ENCODE measurements at places on chromosomes 16 and 17. TPM values are rescaled to one million over a fixed set of nuclear protein-coding genes. Genes with fewer than 3 reads are reported as not detected.

Gene GRIN2C
- 1.4 TPM for total RNA-seq

Gene CTRB2
- 12.5 TPM for total RNA-seq

Gene KLHL10
- not detected for total RNA-seq

Gene GLIS2
- total RNA-seq, result 32.9 TPM

Gene MT4
- total RNA-seq, result not detected

Gene ERI2
- total RNA-seq, result 7.8 TPM

Gene SCGB1C2
- total RNA-seq, result not detected

Gene ITGAX
- 32.9 TPM for total RNA-seq

Gene TMIGD1
- not detected for total RNA-seq

DNA sequence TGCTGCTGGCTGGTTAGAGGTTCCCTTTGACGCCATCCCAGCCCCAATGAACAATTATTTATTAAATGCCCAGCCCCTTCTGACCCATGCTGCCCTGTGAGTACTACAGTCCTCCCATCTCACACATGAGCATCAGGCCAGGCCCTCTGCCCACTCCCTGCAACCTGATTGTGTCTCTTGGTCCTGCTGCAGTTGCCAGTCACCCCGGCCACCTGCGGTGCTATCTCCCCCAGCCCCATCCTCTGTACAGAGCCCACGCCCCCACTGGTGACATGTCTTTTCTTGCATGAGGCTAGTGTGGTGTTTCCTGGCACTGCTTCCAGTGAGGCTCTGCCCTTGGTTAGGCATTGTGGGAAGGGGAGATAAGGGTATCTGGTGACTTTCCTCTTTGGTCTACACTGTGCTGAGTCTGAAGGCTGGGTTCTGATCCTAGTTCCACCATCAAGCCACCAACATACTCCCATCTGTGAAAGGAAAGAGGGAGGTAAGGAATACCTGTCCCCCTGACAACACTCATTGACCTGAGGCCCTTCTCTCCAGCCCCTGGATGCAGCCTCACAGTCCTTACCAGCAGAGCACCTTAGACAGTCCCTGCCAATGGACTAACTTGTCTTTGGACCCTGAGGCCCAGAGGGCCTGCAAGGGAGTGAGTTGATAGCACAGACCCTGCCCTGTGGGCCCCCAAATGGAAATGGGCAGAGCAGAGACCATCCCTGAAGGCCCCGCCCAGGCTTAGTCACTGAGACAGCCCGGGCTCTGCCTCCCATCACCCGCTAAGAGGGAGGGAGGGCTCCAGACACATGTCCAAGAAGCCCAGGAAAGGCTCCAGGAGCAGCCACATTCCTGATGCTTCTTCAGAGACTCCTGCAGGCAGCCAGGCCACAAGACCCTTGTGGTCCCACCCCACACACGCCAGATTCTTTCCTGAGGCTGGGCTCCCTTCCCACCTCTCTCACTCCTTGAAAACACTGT lies 11.3 kb downstream of the CX3CL1 start:
- peaks cover 35% of the 10 kb centered on the region for H3K4me1 ChIP-seq
- H3K36me3 ChIP-seq, result peaks cover 31% of the 10 kb centered on the region
- H3K27me3 ChIP-seq, result no peaks in the 10 kb centered on the region
- H3K27ac ChIP-seq, result peak overlapping the region; percentile 44

DNA sequence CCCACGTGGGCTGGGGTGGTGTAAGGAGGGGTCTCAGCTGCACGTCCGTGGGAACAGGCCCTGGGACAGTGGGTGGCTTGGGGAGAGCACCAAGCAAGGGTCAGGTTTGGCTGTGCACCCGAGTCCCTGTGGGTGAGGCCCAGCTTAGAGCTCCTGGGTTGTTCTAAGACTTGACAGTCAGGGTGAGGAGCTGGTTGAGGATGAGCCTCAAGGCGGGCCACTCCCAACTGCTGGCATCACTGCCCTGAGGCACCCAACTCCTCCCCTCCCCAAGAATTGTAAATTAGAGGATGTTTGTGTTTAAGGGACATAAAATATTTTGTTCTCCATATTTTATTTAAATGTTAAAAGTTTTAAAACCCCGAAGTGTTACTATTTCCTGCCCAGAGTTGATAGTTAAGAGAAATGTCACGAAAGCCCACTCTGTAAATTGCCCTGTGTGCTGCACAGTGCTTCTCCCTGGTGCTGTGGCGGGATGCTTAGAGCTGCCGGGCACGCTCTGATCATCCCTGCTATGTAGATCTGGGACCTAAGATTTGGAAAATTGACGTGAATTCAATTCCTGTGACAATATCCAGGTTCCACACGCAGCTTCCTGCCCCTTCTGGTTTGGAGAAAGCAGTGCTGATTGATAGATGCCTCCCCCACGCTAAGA lies 15.9 kb downstream of the ZC3H18 start:
- DNase-seq, result no peak
- no peaks in the 10 kb centered on the region for H3K4me1 ChIP-seq
- H3K36me3 ChIP-seq, result peaks cover 36% of the 10 kb centered on the region
- no peak overlapping the region for H3K27ac ChIP-seq

DNA sequence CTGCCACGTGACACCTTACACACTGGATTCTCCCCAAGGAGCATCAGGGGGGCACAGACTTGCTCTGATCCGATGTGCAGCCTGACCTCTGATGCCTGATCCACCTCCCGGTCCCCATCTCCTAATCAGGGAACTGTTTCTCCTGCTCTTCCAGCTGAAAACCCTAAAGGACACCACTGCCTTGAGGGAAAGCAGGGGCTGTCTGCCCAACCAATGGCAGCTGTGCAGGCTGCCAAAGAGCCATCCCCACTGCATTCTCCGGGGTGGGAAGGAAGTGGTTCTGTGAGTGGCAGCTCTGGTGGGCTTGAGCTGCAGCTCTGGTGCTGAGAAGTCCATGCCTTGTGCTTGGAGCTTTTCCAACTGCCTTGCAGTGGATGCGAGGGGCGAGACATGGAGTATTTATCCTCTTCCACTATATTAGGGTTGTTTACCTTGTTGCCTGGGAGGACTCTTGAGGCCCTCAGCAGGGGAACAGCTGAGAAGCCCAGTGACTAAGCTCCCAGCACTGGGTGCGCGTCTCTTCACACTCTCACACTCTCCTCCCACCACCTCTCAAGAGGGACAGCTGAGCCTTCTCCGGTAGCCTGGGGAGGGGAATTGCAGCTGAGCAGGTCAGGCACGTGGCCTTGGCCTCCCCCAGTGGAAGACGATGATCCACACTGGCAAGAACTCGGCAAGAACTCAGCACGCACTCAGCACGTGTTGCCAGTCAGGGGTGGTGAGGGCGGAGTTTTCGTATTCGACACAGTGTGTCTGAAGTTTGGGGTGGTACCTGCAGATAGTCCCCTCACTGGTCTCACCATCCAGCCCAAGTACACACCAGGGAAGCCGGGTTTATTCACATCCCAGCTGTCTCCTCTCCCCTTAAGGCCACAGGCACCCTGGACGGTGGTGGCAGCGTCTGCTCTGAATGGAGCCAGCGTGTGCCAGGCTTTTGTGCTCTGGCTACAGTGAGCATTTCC lies 21.1 kb upstream of the SPATA32 start:
- no peak for DNase-seq
- peaks cover 18% of the 10 kb centered on the region for H3K36me3 ChIP-seq
- no peak overlapping the region for H3K27ac ChIP-seq
- peaks cover 15% of the 10 kb centered on the region for H3K4me1 ChIP-seq

DNA sequence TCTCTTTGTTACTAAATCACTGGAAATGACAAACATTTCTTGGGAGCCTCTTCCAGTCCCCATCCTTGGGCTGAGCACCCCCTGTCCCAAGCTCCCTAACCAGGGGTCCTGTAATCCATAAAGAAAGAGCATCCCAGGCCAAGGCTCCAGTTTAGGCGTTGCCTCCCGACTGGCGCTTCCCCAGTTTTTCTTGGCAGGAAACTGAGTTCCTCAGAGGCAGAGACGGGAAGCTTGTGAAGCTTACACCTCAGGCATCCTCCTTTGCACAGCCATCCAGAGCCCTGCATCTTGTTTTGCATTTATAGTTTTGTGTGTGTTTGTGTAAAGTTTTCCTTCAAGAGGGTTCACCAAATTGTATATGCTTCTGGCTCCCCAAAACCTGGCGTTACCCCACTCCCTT lies 7.1 kb downstream of the COPZ2 start:
- no peak overlapping the region for H3K27ac ChIP-seq
- DNase-seq, result no peak
- no peaks in the 10 kb centered on the region for H3K36me3 ChIP-seq

- no peaks in the 10 kb centered on the region for H3K27me3 ChIP-seq
- peaks cover 7% of the 10 kb centered on the region for H3K4me1 ChIP-seq
- H3K36me3 ChIP-seq, result peaks cover 30% of the 10 kb centered on the region
- no peak for DNase-seq
Measured at GRCh38 chr16:67147437-67148140, 3.2 kb downstream of the B3GNT9 start.

DNA sequence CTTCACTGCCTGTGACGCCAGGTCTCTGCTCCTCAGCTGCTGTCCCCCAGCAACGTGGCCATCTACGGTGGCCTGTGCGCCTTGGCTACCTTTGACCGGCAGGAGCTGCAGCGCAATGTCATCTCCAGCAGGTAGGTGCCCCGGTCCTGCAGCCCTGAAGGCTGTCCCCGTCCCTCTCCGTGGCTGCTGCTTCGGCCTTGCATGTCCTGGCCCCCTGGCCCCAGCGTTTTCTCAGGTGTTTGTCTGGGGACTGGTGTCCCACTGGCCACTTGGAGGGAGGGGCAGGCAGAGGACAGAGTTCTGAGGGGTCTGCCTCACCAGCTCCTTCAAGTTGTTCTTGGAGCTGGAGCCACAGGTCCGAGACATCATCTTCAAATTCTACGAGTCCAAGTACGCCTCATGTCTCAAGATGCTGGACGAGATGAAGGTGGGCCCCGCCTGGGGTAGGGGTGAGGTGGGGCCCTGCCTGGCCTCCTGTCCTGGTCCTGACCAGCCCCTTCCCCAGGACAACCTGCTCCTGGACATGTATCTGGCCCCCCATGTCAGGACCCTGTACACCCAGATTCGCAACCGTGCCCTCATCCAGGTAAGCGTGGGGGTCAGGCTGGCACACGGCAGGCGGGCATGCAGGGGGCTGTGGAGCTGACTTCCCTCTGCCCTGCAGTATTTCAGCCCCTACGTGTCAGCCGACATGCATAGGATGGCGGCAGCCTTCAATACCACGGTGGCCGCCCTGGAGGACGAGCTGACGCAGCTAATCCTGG lies 4.4 kb downstream of the GPS1 start:
- H3K36me3 ChIP-seq, result peaks cover 50% of the 10 kb centered on the region
- no peaks in the 10 kb centered on the region for H3K27me3 ChIP-seq
- H3K27ac ChIP-seq, result no peak overlapping the region
- peaks cover 19% of the 10 kb centered on the region for H3K4me1 ChIP-seq
- no peak overlapping the region for H3K4me3 ChIP-seq

DNA sequence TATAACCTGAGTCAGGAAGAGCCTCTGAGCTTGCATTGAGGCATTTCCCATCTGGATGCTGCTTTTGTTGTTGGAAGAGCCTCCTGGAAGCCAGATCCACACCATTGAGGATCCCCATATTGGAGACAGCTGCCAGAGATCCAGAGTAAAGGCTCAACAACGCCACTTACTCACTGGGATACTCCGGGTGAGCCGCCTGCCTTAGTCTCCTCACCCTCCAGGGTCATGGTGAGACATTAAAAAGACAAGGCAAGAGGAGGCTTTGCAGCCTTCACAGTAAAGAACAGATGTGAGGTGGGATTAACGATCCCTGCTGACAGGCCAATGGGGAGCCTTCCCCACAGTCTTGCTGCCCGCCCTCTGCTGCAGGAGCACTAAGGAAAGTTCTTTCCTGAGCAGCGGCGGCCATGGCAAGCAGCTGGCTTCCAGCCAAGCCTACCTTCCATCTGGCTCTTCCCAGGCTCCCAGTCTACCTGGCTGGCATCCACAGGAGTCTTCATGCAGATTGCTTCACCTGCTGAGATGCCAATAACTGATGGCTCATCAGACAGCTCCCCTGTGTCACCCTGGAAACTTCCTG lies 198.5 kb downstream of the CYLD start:
- H3K27ac ChIP-seq, result no peak overlapping the region
- no peak for DNase-seq
- H3K4me1 ChIP-seq, result no peaks in the 10 kb centered on the region

GRCh38 chr16:11572301-11572995 lies 14.3 kb downstream of the LITAF start:
- H3K27ac ChIP-seq, result no peak overlapping the region
- H3K4me3 ChIP-seq, result no peak overlapping the region
- H3K27me3 ChIP-seq, result no peaks in the 10 kb centered on the region
- H3K4me1 ChIP-seq, result peaks cover 61% of the 10 kb centered on the region
- no peak for DNase-seq

DNA sequence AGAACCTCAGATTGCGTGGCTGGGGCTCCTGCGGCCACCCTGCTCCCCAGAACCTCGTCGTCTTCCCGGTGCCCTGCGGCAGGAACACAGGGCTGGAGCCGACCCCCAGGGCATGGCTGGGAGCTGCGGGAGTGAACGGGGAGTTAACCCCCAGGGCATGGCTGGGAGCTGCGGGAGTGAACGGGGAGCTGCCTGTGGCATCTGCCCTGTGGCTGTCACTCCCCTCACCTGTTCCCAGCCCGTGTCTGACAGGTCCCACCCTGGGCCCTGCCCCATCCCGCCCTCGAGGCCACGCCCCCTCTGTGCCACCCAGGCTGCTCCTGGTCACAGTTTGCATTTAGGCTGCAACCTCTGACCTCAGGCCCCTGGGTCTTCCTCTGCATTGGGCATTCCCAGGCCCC lies 39.4 kb upstream of the ACSF3 start:
- H3K4me1 ChIP-seq, result no peaks in the 10 kb centered on the region
- DNase-seq, result no peak
- H3K27me3 ChIP-seq, result no peaks in the 10 kb centered on the region
- H3K36me3 ChIP-seq, result no peaks in the 10 kb centered on the region
- no peak overlapping the region for H3K27ac ChIP-seq
- no peak overlapping the region for H3K4me3 ChIP-seq

- H3K4me3 ChIP-seq, result no peak overlapping the region
- H3K4me1 ChIP-seq, result peaks cover 12% of the 10 kb centered on the region
- peaks cover 9% of the 10 kb centered on the region for H3K36me3 ChIP-seq
- no peaks in the 10 kb centered on the region for H3K27me3 ChIP-seq
- H3K27ac ChIP-seq, result no peak overlapping the region
Measured at GRCh38 chr16:89915303-89916232, 3.1 kb upstream of the MC1R start.

DNA sequence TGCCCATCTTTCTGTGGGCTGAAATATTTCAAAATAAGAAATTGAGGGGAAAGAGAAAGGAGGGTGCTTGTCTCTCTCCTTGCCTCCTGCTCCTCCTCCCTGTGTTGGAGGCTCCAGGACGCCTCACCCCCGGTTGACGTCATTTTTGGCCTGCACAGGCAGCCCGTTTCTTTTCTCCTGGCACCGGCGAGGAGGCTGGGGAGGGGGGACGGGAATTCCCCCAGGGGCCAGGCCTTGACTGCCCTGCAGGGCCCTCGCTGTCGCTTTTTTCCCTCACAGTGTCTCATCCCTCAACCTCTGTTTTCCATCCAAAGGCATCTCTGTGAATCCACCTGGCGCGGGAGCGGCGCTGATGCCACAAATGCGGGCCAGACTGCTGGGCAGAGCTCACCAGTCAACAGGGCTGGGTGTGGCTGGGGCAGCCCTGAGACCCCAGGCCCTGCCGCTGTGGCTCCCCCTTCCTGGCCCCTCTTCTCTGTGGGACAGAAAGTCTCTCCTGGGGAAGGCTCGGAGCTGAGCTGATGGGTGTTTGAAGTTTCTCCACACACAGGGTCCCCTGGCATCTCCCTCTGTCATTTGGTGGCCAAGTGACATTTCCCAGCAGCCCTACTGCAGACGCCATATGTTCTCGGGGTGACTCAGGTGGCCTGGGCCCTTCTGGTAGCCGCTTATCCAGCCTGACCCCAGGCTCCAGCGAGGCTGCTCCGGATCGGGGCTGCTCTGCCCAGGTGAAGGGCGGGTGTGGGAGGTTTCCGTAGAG lies 16.0 kb downstream of the CENPX start:
- H3K27me3 ChIP-seq, result no peaks in the 10 kb centered on the region
- H3K4me1 ChIP-seq, result peaks cover 31% of the 10 kb centered on the region
- H3K27ac ChIP-seq, result peak overlapping the region; percentile 50
- peak overlapping the region; percentile 2 for H3K4me3 ChIP-seq

All from thoracic aorta (tissue), 2 donors.